H7 (cell line): ENCODE measurements at places on chromosomes 3 and 15.
A peak's percentile ranks its signal among the peaks of the same experiment; 100 is the strongest.

DNA sequence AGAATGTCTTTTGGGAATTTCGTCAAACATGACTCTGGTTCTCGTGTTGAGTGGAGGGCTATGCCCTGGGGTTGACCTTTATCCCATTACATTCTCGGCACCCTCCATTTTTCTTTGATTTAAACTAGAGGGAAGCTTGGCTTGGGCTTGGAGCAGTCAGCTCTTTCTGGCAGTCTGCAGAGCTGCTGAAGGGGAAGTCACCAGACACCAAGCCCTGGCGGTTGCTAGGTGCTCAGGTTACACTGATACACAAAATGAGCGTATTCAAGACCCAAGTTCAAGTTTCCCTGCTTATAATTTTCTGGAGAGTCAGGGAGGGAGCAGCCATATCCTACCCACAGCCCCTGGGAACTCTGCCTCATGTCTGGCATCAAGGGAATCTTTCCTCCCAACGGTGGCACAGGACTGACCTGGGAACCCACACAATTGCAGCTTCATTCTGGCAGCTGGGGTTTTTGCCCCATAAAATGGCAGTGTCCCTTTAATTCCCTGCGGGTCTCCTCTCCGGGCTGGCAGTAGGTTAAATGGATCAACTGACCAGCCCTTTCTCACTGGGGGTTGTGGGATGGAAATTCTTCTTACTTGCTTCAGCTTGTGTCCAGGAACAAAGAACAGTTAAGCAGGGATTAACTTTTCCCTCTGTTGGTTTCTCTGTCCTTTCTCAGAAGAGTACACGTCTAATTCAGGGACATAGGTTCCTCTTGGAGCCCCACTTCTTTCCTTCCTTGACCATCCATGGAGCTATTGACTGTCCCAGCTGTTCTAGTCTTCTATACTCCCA, 110.0 kb upstream of the DLG1 start:
- DNase-seq = peak; percentile 22

- DNase-seq = no peak
Measured at GRCh38 chr15:69072906-69073305, 58.4 kb downstream of the NOX5 start.

GRCh38 chr3:175605851-175606250, 746.7 kb downstream of the NAALADL2 start:
- peak; percentile 3 for DNase-seq

GRCh38 chr3:27963519-27963918, 241.4 kb upstream of the EOMES start:
- no peak for DNase-seq

GRCh38 chr15:78427953-78428352, 10.1 kb upstream of the IREB2 start:
- no peak for DNase-seq

DNA sequence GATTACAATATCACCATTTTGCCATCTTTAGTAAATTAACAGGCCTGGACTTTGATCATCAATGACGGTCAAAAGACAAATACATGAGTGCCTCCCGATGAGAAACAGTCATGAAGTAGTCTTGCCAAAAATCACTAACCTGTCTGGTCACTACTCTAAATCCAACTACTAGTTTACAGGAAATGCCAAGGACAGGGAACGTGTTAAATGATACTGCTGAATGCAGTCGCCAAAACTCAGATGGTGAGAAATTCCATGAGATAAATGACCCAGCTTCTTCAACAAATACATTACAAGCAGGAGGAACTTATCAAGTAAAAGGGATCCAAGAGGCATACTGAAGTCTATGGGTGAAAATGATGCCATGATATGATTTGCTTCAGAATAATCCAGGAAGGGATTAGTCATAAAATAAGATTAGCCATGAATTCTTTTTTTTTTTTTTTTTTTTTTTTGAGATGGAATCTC, 35.8 kb upstream of the ATP13A3 start:
- no peak for DNase-seq

DNA sequence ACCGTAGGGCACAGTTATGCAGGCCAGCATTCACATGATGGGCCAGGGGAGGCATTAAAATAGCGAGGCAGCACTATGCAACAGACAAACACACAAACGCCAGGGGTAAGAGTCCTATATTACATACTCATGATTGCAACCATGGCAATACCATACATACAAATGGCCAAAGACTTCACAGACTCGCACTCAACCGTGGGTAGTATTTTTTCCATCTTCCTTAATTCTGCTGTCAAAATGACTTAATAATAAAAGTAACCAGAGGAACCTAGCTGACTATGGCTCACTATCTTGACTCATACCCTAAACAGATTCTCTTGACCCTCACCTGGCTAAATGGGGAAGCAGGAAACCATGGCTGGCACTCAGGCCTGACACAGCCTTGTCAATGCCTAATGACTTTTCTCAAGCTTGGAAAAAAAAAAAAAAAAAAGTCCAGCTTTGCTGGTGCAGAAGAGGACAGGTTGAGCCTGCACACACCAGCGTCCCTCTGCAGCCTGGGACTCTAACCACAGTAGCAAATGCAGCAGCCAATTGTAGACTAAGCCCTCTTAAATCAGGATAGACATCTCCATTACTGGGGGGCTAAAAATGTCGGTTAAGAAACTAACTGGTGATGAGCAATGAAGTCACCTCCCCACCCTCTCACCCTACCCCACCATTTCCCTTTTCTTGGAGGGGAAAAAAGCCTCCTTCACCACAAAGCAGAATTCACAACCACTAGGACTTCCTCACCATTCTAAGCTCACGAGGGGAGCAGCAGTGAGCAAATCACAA, 23.1 kb downstream of the CCDC12 start:
- no peak for DNase-seq

- DNase-seq = no peak
Measured at GRCh38 chr3:64988188-64988587, 300.4 kb upstream of the ADAMTS9 start.

- DNase-seq = no peak
Measured at GRCh38 chr3:178777718-178778411, 241.6 kb downstream of the KCNMB2 start.

- DNase-seq = no peak
Measured at GRCh38 chr3:155983834-155984474, 113.5 kb downstream of the GMPS start.

DNA sequence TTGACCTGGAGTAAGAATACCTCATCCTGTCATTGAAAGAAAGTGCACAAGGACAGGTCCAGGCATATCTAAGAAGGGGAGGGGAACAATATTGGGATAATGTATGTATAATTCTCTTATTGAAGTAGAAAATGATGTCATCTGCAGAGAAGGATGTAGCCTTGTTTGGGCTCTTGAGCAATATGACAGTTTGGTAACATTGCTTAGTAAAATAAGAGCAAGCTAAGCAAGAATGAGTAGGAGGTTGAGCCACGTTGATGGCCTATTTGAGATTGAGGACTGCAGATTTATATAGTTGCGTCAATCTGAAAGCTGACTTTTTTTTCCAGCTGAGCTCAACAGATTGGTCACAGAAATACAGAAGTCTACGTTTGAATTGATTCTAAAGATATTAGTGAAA, 145.2 kb downstream of the FILIP1L start:
- no peak for DNase-seq

GRCh38 chr3:169554611-169555010, 108.9 kb downstream of the MECOM start:
- DNase-seq = no peak

- no peak for DNase-seq
Measured at GRCh38 chr3:54797111-54797510, 130.7 kb downstream of the LRTM1 start.

DNA sequence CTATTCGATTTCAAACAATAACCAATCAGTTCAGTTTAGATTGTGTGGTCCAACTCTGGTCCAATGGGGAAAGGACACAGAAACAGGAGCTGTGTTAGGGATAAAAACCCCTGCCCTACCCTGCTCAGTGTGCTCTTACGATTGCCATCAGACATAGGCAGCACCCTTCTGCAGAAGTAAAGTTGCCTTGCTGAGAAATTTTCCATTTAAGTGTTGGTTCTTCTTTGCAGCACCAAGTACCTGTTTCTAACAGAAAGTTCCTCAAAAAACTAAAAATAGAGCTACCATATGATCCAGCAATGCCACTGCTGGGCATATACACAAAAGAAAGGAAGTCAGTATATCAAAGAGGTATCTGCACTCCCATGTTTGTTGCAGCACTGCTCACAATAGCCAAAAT, 206.2 kb upstream of the CNTN4 start:
- DNase-seq = no peak

- DNase-seq = no peak
Measured at GRCh38 chr3:121735047-121735696, 14.4 kb downstream of the GOLGB1 start.

- no peak for DNase-seq
Measured at GRCh38 chr3:190004656-190005055, 116.0 kb downstream of the P3H2 start.

DNA sequence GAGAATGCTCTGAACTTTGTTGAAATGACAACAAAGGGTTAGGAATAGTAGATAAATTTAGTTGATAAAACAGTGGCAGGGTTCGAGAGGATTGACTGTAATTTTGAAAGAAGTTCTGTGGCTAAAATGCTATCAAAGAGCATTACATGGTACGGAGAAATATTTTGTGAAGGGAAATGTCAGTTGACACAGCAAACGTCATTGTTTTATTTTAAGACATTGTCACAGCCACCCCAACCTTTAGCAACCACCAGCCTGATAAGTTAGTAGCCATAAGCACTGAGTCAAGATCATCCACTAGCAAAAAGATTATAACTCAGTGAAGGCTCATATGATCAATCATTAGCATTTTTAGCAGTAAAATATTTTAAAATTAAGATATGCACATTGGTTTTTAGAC, 8.7 kb upstream of the ST3GAL6 start:
- DNase-seq = no peak
